Effector CD8-positive, alpha-beta T cell (primary cell): ENCODE measurements at places on chromosomes 3 and 15.

- no peak for DNase-seq
These were observed 283.0 kb upstream of the WNT5A start for GRCh38 chr3:55770077-55770476.

GRCh38 chr3:54698054-54698453 lies 229.8 kb downstream of the LRTM1 start:
- no peak for DNase-seq

DNA sequence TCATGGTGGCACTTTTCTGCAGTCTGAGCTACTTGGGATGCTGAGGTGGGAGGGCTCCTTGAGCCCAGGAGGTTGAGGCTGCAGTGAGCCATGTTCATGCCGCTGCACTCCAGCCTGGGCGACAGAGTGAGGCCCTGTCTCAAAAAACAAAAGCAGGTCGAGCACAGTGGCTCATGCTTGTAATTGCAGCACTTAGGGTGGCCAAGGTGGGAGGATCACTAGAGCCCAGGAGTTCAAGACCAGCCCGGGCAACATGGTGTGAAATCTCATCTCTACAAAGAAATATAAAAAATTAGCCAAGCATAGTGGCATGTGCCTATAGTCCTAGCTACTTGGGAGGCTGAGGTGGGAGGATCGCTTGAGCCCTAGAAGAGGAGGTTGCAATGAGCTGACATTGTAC lies 10.0 kb downstream of the UBAP1L start:
- no peak for DNase-seq

- DNase-seq, result no peak
These were observed 7.1 kb downstream of the ATP2C1 start for GRCh38 chr3:130900959-130901358.

DNA sequence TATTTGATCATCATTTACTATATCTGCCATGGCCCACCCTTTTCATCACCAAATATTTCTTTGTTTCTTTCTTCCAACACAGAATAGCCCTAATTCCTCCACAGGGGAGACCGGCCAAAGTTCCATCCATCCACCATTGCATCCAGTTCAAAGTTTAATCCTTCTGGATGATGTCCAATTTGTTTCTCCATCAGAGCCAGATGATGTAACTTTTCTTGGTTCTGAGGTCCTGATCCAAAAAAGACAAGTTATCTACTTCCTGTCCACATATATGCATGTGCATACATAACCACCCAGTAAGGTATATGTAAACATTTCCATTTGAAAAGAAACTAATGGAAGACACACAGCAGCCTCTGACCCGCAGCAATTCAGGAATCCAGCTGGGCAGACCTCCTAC lies 237.3 kb downstream of the SHOX2 start:
- no peak for DNase-seq
